ENCODE measurements at places on chromosomes 1 and 21. TPM values are rescaled to one million over a fixed set of nuclear protein-coding genes. Genes with fewer than 3 reads are reported as not detected.

DNA sequence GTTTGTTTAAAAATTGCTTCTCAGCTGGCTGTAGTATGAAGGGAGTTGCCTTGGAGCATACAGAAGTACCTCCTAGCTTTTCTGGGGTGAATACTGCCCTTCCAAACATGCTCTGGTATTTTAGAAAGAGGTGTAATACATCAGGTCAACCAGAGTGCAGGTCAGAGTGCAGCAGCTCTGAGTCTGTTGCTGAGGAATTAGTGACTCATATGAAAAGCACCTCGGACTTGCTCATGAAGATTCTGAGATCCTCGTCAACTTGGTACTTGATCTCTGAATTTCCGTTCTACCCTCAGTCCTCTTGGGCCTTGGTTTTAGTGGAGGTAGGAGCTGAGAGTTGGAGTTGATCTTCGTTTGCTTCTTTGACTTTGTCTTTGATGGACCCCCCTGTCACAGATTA, 67.3 kb downstream of the NOS1AP start:
- no peak for DNase-seq

DNA sequence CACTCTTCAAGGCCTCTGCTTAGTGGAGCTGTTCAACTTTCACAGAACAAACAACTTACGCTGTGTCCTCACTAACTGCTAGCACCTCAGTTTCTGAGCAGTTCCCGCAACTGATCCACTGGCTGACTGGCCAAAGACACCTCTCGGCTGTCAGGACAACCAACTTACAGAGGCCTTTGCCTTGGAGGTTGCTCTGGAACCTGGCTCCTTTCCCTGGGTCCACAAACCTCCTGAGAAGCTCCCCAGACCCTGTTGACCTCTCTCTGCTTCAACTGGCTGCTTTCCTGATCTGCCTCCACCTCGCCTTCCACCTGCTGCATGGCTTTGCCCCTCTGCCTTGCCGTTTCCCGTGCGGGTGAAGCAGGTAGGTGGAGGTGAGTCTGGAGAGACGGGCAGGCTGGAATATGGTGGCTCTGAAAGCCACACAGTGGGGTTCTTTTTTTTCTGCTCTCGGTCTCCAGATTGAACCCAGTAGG, 13.0 kb downstream of the BTBD19 start:
- no peak for DNase-seq

GRCh38 chr1:217642455-217642854, 11.3 kb downstream of the SPATA17 start:
- DNase-seq: no peak

DNA sequence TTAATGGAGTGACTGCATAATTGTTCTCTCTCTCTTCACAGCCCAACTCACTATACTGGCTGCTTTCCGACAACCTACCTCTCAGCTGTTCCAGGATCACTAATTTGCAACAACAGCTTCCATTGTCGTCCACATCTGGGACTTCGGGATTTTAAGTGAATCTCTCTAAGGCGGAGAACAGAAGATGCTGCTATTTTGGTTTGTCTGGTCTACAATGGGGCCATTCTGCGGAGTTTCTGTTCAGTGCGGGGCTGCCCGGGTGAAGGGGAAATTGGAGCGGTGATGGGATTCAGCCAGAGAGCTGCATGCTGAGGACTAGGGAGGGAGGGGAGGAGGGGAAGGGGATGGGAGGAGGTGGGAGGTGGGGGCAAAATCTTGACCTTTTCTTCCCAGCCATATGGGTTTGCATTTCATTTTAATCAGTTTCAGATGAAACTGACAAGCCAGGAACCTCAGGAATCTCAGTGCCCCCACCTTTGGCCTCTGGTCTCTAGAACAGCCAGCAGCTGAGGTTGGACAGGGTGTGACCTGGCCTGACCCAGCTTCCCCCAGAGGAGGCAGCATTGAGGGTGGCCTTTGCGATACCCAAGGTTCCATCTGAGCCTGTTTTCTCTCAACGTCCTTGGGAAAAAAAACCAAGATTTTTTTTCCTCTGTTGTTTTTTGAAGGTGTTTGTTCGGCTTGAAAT, 6.9 kb upstream of the SRP9 start:
- DNase-seq: peak; percentile 4

DNA sequence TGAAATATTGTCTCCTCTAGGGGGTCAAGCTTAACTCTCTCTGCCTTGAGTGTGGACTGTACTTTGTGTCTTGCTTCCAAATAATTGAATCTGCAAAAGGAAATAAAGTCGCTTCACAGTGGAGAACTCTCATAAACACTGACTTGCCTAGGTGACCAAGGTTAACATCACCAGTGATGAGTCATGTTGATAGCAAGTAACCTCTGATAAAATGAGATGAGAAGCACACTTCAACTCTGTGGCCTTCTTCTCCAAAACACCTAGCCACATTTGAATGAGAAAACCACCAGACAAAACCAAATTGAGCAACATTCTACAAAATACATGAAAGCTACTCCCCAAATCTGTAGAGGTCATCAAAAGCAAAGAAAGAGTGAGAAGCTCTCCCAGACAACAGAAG, 37.6 kb downstream of the PDE4B start:
- no peak for DNase-seq

DNA sequence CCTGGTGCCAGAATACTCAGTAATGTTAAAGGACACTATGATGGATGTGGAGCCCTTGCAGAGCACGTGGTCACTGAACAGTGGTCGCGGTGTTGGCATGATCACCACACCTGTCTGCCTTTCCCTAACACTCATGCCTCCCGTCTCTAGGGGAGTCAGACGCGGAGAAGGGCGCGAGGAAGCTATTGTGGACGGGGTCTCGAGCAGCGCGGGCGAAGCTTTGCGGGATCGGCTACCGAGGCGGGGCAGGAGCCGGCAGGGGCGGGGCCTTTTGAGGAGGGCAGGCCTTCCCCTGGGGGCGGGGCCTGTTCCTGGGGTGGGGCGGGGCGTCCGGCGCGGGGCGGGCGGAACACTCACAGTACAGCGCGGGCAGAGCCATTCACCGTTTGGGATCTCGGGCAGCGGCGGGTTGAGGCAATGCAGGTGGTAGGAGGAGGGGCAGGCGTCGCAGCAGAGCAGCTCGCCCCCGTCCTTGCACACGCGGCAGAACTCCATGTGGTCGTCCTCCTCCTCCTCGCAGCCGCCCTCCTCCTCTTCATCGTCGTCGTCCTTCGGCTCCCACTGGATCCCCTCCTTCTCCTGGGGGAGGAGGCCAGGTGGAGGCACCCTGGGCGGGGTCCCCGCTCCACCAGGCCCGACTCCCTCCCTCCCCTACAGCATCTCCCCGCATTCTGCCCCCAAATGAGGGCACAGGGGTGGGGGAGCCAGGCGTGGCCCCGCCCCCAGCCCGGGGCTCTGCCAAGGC, 31.5 kb downstream of the CHD5 start:
- peak; percentile 90 for DNase-seq

Gene ANKRD35
- not detected for total RNA-seq

Gene BTF3L4
- total RNA-seq: 30.4 TPM
